ENCODE measurements at places on chromosomes 3 and 15.

DNA sequence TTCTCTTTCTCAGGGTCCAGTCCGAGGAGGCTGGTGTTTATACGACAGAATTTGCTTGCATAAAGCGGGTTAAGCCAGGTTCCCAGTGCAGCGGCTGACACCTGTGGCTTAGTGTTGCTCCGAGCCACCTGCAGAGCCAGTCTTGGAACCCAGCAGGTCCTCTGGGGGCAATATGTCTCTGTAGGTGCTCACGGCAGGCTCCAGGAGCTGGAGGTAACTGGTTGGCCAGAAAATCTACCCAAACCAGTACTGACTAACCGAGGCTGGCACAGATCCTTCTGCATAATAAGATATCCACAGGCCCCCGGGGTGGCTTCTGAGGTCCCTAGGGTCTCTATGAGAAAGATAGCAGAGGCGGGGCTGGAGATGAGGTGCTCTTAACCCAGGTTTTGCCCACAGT is 3.2 kb downstream of the MGLL start:
- DNase-seq, result no peak

- no peak for DNase-seq
Observed at GRCh38 chr3:166697495-166697894, 682.6 kb downstream of the ZBBX start.

DNA sequence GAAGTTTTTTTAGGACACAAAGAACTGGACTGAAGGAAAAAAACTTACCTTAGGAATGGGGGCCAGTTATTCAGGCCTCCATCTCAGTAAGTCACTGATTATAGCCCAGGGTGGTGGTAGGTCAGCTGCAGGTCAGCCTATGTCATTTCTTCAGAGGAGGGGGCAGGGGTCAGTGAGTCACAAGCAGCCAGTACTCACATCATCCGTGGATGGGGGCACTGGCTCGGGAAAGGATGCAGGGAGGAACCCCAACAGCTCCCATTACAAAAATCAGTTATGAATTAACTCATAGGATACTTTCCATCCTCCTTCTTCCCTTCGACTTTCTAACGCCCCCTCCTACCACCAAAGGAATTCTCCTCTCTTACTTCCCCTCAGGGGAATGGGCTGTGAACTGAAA is 578.3 kb downstream of the PDCD6IP start:
- no peak for DNase-seq

DNA sequence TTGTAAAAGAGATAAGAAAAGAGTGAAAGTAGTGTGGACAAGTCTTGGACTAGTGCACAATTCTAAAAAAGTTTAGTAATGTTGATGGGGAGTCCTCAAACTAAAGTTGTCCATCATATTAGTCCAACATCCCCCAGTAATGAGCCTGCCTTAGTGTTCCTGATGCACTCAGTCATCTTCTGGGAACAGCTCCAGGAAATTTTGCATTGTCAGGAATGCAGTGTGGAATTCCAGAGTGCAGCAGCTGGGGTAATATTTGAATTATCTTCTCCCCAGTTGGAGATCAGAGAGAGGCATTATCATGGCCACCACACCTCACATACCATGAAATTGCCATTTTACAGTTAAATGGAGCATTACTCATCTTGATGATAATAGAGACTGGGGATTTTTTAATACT is 528.8 kb upstream of the NAALADL2 start:
- DNase-seq, result no peak

- no peak for DNase-seq
Observed at GRCh38 chr3:124361566-124361965, 368.7 kb upstream of the UMPS start.

DNA sequence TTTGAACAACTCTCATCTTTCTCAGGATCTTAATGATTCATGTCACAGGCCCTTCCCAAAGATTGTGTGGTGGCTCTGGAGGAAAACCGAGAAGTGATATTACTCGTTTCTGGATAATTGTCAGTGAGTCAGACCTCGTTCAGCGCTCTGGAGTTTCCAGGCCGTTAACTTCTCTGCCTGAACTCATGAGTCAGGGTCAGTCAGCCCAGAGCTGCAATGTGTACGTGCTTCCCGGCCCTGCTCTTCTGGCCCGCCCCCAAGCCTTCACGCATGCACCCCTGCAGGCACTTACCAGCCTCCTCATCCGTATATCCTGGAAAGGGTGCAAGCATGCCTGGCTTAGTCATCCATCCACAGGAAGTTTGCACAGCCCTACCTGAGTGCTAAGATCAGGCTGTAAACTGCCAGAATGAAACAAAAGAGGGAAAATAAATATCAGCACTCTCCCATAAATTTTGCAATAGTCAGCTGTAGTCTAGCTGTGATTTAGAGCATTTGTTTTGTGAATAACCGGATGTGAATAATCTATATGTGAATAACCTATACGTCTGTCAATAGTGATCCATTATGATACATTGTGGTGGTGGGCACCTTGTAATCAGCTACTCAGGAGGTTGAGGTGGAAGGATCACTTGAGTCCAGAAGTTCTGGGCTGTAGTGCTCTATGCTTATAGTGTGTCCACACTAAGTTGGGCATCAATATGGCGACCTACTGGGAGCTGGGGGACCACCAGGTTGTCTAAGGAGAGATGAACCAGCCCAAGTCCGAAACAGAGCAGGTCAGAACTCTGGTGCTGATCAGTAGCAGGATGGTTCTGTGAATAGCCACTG is 35.3 kb upstream of the SEMA4B start:
- DNase-seq, result no peak

DNA sequence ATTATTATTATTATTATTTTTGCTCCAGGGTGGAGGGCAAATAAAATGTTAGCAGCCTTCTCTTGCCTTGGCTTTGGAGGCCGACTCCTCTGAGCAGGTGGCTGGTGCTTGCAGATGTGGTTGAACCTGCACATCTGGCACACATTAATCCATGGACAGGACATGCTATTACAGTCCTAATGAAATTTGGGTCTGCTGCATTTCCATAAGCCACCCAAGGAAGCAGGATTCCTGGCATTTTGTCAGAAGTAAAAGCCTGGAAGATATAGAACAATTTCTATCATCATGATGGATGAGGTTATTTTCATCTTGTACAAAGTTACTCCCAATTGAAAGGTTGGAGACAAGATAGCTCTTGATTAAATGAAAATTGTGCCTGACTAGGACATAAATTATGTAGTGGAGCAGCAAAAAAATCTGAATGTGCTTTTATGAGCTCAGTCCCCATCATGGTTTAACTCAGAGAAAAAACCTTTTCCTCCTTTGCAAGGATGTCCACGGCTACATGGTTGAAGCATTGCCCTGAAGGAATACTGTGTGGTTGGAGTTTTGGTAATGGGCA is 130.9 kb upstream of the RGMA start:
- no peak for DNase-seq

DNA sequence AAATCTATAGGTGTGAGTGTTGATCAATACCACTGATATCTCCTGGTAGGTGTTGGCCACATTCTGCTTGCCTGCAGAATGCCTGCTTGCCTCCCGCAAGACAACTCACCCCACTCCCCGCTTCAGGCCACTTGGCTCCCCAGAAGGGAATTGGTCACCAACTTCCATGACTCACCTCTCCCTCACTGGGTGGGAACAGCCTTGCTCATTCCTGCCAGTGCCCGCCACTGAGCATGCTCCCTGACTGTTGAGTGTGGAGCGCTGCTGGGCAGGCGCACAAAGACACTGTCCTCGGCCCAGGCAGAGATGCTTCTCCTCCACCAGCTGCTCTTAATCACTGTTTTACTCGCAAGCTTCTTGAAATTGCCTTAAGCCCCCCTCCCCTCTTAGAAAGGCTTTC is 57.3 kb upstream of the PPP2R3A start:
- no peak for DNase-seq

DNA sequence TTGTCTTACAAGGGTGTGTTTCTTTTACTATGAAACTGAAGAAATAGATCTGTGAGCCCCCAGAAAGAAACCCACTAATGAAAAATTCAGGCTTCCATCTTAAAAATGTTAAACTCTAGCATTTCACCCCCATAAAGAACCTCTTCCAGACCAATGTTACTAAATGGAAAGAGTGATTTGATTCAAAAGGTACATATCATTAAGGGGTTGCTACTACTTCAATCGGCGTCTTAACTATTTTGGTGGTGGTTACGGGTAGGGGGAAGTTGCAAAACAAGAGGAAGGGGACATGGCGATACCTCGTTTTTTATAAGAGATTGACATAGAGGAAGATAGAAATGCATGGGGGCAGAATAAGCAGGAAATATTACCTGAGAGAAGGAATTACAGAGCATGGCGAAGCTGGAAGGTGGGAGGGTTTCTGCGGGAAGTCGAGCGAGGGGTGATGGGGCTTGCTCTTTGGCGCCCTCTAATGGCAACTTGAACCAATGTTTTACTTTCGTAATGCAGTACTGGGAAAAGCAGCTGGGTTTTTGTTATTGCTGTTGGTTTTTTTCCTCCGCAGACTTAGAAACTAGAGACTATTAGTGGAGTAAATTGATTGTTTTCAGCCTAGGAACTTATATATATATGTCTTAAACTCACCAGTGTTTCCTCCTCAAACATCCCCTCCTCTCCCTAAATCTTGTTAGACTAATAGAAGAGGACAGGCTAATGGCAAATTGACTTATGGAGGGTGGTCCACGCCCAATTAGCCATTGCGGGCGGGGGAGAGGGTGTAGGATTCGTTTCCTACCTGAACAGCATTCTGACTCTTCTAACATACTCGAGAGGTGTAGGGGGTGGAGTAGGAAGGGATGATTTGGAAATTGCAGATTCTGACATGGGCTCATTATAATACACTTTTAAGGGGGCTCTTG is 11.3 kb upstream of the SOX2 start:
- DNase-seq, result peak; percentile 79

DNA sequence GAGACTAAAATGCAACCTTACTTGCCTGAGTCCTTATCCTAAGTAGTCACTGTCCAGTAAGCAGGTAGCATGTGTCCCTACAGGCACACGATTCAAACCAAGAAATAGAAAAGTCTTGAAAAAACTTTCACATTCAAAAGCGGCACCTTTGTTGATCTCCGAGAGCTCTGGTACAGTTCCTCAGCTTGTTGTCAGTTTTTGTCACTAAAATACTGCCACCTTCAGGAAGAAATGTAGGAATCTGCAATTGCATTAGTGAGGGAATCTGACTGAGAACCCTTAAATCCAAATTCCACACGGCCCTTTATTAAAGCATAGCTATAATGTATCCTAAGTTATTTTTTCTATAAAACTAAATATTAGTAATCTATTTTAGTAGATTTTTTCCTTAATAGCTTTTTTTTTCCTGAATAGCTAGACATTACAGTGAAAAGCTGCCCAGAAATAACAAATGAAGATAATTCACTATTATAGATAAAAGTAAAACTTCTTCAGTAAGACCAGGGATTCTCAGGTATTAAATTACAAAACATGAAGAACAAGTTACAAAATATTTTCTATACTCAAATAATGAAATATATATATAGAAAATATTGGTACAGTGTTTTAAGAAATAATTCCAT is 44.0 kb downstream of the CCDC54 start:
- DNase-seq, result no peak

DNA sequence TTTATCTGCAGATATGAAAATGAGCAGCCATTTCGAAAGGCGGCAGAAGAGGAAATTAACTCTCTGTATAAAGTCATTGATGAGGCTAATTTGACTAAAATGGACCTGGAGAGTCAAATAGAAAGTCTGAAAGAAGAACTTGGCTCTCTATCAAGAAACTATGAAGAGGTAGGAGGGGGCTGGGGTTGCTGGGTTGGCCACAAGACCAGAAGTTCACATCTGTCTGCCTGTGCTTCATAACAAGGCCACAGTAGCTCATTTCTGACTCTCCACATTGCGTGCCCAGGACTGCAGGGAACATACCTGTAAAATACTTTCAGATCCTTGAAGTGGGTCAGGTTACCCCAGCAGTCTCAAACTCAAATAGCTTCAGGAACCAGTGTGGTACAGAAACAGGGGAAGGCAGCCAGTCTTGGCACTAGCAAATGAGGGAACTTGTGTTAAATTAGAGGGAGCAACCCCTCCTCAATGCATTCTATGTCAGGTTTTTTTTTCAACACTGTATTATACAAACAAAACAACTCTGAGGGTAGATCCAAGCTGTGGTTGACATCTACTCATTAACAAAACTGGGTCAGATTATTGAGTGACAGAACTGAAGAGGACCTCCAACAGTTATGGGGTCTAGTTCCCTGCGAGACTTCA is 48.7 kb downstream of the BFSP2 start:
- no peak for DNase-seq

- DNase-seq, result no peak
Observed at GRCh38 chr3:197283045-197283444, 15.4 kb downstream of the DLG1 start.

- DNase-seq, result no peak
Observed at GRCh38 chr3:71269906-71270305, 313.6 kb downstream of the FOXP1 start.

GRCh38 chr3:89577637-89578530 is 470.5 kb downstream of the EPHA3 start:
- peak; percentile 23 for DNase-seq

DNA sequence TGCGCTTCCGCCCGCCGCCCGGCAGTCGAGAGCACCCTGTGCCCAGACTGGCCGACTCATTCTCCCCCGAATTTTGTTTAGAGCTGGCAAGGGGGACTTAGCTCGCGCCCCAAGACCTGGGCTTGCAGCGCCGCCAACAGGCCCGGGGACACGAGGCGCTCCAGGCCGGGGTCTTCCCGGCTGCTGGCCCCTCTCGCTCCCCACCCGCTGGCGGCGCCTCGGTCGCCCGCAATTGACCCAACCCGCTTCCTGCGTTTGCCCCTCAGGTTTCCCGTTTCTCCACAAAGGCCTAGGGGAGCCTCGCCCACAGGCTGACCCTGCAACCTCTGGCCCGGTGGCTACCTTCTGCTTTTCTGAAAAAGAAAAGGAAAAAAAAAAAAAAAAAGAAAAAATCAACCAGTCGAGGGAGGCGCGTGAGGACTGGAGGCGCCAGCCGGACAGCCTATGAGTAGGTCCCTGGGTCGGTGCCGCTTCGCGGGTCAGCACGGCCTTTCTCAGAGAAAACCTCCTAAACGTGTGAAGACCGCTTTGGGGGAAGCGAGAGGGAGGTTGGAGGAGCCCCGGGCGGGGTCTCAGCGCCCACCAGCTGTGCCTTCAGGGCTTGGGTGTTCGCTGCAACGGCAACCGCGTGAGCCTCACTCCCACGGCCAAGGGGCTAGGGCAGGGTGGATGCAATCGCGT is 7.2 kb downstream of the FOXL2 start:
- DNase-seq, result no peak

DNA sequence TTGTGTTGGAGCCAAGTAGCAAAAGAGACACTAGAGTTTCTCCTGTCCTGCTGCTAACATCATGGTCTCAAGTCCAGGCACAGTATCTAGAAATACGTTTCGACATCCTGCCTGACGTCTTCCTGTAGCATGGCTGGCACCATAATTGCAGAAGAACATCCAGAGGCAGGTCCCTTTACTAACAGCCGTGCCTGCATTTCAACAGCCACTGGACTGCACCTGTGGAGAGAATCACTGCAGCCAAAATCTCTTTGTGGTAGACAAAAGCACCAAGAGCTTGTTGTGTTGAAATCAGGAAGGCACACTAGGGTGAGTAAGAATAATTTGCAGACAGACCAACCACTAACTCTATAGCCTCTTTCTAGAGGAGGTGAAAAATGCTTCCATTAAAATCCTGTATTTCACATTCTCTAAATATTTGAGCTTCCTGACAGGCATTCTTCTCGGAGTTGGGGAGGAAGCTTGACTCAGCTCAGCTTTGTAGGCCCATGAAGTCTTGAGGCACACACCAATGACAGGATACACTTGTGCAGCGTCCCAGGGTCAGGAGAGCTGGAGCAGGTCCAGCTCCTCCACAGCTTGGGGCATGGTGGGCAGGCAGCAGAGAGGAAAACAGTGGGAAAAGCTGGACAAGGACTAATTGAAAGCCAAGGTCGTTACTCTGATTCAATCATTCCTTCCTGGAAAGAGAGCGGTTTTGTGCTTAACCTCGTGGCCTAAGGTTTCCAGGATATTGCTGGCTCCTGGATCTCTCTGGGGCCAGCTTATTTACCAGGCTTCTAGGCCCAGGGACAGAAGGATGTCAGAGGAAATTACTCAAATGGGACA is 244.9 kb downstream of the FAM43A start:
- DNase-seq, result no peak
